Stimulated activated CD4-positive, alpha-beta T cell treated with anti-CD3 and anti-CD28 coated beads, TNF-alpha, amount 100 ng/mL, for 4 hours (primary cell): ENCODE measurements at places on chromosomes 7 and 10.

DNA sequence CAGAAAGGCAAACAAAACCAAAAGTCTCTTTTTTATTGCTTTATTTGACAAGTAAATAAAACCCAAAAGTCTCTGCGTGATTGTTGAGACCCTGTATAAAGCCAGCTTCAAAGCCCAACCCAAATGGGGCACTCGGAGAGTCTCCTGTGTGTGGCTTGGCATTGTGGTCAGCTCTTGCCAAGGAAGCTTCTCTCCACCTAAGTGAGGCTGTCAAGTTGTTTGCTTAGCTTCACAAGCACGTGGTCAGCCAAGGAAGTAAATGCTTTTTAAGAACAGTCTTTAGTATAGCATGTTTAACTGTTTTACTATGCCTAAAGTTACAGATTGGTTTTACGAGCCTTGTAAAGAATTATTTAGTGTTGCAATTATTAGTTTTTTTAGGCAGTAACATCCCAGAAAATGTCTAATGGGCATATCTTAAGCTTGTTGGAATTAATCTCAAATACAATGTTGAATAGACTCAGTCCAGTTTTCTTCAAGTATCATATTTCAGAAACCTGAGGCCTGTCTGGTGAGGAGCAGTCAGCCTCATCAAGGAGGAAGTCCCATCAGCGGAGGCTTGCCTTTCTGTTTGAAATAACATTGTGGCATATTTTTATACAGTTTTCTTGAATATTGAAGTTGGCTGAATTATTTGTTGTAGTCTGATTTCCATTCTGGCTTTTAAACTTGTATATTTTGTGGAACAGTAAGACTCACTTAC is 144.3 kb downstream of the ANKRD30A start:
- DNase-seq, result no peak

DNA sequence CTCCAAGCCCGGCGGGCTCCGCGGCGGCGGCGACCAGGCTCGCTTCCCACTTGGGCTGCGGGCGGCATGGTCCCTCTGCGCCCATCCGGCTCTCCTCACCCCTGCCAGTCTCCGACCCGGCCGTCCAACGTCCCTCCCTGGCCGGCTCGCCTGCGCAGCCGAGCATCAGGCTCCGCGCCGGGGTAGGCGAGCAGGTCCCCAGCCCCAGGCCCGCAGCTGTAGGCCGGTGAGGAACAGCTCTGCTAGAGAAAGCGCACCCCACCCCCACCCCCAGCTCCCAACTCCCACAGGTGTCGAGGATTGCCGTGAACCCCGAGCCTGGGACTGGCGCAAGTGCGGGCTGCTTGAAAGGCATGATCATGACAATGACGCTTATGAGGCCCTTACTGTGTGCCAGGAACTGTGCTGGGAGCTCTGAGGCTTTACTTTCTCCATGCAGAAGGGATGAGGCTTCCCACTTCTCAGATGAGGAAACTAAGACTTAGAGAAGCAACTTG is 20.8 kb upstream of the PAX2 start:
- no peak for DNase-seq

GRCh38 chr7:154848464-154848863 is 154.5 kb downstream of the PAXIP1 start:
- no peak for DNase-seq

DNA sequence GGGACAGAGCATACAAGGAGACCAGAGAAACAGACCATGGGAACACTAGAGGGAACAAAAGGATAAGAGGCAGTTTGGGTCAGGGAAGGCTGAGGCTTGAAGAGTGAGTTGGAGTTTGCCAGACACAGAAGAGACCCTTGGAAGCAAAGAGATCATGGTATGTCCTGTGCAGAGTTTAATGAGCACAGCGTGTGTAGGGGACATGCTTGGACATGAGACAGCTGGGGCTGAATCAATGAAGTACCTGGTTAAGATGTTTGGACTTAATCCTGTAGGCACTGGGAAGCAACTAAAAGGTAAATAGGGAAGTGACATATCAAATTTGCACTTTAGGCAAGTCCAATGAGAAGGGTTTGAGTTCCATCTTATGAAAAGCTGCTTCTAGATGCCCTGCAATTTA is 79.6 kb downstream of the KIAA1217 start:
- no peak for DNase-seq

GRCh38 chr7:118671149-118671548 is 446.6 kb downstream of the ANKRD7 start:
- DNase-seq, result no peak

- no peak for DNase-seq
These were observed 28.7 kb downstream of the WIPI2 start for GRCh38 chr7:5218564-5219360.

DNA sequence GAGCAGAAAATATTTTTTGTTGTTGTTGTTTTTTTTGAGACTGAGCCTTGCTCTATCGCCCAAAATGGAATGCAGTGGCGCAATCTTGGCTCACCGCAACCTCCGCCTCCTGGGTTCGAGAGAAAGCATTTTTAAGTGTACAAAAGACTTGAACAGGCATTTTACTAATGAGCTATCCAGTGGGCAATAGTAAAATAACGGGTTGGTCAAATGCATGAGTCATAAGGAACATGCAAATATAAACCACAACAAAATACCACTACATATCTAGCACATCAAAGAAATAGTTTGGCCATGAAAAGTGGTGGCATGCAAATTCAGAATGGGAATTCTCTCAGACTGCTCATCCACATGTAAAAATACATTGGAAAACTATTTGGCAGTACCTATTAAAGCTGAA is 71.7 kb upstream of the TMEM106B start:
- DNase-seq, result no peak

GRCh38 chr10:128859738-128860386 is 607.2 kb upstream of the MGMT start:
- no peak for DNase-seq

DNA sequence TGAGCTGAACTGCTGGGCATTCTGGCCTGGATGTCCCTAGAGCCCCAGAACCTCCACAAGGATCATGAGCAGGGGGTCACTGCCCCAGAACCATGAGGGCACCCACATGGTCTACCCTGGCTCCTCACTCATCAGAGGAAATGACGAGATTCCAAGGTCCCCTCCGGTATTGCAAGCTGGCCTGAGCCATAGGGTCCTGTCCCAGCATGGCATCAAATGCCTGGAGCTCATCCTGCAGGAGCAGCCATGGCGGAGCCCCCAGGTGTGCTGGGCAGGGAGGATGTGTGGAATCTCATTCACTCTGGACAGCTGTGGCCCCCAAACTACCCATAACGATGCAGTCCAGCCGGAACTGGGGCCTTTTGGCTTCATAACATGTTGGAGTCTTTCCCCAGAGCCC is 66.6 kb upstream of the ANTXRL start:
- no peak for DNase-seq

GRCh38 chr7:82542665-82543064 is 99.1 kb upstream of the CACNA2D1 start:
- DNase-seq, result no peak

- no peak for DNase-seq
These were observed 69.2 kb downstream of the SEMA3E start for GRCh38 chr7:83579740-83580139.

- no peak for DNase-seq
These were observed 246.6 kb downstream of the XPNPEP1 start for GRCh38 chr10:109676703-109677102.

DNA sequence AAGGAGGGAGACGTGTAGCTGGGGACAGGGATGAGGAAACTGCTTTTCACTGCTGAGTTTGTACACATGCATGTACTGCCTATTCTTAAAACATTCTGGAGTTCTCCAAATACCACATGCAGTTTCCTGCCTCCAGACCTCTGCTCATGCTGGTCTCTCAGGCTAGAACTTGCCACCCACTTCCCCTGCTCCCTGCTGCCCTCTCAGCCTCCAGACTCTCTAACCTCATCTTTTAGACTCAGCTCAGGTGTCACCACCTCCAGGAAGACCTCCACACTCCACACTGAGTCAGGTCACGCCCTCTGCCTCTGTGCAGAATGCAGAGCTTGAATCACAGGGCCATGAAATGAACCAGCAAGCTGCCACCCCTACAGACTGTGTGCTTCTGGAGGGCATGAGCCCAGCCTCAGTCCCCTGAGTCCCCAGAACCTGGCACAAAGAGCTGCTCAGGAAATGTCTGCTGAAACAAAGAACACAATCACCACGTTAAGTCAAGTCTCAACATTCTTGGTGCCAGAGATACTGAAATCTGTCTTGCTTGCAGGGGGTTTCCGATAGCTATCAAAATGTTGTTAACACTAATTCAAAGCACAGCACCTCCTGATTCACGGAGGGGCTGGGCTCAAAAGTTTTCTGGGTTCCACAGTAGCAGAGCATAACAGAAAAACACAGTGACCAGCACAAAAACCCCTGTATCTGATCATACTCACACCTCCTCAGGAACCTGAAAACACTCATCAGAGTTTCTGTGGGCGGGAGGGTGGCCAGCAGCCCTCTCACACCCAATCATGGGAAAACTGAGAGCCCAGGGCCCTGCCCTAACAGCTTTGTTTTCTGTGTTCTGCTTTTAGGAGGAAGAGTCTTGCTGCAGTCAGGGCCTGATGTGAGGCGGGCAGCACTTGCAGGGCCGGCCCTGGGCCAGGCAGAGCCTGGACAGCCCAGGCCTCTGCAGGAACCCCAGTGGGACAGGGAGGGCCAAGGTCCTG is 21.1 kb downstream of the FAM53B start:
- DNase-seq, result no peak

GRCh38 chr7:131786204-131786603 is 229.8 kb upstream of the PODXL start:
- DNase-seq, result no peak

DNA sequence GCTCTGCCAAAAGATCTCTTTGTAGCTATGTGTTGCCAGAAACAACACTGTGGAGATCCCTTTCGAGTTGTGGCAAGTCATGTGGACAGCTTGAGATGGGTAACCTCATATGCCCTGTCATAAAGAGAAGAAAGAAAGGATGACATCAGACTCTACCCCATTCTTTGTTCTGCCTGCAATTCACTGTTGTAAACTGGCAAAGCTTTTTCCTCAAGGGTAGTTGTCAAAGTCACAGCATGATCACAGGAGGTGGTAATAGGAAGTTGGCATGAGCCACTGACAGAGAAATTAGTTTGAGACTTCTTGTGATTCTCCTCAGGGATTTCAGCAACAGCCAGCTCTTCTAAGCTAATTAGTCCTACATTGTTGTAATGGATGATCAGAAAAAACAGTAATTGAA is 19.4 kb upstream of the MINDY3 start:
- DNase-seq, result no peak

DNA sequence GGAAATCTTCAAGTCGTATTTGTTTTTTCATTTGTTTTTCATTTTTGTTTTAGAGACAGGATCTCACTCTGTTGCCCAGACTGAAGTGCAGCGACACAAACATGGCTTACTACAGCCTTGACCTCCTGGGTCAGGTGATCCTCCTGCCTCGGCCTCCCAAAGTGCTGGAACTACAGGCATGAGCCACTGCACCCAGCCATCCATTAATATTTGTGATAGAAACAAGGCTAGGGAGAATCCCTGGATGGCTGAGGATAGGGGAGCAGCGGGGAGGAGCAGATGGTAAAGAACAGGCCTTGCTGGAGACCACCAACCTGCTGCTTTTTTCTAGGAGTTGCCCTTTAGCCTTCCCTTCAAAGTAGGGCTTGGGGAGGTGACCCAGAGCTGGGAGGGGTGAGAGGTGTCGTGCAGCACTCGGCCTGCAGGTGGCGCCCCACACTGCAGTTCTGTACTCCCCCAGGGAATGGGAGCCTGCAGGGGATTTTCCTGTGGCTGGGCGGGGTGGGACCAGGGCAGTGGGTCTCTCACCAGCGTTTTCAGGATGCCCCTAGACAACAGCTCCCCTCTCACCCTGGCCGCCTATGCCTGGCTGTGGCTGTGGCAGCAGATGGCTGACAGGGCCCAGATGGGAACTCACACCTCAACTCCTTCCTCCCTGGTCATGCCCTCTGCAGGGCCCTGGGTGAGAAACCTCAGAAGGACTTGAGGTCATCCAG is 12.6 kb upstream of the CDH23 start:
- DNase-seq, result peak; percentile 53

DNA sequence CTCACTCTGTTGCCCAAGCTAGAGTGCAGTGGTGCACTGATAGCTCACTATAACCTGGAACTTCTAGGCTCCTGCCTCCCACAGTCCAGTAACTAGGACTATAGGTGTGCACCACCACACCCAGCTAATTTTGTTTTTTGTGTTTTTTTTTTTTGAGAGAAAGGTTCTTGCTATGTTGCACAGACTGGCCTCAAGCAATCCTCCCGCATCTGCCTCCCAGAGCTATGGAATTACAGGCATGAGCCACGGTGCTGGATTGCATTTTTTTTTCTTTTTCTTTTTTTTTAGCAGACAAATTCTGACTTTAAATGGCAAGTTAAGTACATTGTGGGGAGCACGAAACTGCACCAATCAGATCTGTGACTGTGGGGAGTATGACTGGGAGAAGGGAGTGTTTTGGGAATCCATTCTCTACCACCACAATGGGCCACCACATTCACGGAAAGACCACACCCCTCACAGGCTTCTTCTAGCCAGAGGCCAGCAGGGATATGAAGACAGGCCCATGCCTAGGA is 58.1 kb upstream of the MSMB start:
- no peak for DNase-seq

DNA sequence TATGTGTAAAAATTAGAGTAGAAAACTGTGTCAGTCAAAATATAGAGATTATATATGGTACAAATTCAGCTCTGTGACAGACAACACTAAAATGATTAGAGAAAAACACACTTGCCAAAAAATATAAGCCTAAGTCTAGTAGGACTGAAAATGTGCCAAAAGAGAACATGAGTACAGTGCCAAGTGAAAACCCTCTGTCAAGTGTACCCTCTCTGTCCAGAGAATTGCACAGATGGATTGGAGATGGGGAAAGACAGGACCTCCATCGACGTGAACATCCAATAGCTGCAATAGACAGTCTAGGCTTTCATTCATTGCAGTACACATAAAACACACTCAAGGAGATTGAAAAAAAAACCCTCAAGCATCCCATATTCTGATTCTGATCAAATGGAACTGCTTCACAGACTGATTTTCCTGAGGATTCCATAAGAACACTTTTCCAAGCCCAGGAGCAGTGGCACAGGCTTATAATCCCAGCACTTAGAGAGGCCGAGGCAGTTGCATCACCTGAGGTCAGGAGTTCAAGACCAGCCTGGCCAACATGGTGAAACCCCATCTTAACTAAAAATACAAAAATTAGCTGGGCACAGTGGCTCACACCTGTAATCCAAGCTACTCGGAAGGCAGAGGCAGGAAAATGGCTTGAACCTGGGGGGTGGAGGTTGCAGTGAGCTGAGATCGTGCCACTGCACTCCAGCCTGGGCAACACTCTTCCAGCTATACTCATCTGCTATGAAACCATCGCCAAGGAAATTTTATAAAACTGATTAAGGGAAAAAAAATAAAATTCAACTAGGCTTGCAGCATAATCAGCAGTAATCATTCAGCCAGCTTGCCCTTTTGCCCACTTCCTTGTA is 110.0 kb upstream of the TRIM24 start:
- no peak for DNase-seq

DNA sequence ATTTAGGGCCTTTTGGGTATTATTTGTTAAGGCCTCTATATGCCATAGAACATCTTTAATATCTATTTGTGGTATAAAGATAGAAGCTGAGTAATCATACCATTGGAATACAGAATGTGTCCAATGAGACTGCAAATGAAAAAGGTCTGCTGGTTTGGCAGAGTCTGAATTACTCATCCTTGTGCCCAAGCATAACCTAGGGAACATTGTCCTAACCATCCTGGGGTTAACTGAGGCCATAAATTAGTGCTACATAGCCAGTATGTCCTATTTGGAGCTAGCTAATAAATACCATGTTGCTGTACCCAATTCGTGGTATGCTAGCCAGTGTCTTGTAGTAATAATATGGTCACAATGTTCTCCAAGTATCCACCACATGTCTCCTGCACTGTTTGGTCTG is 117.1 kb downstream of the ANKRD26 start:
- no peak for DNase-seq
